ENCODE measurements at places on chromosomes 13 and 19.
A peak's percentile ranks its signal among the peaks of the same experiment; 100 is the strongest.

DNA sequence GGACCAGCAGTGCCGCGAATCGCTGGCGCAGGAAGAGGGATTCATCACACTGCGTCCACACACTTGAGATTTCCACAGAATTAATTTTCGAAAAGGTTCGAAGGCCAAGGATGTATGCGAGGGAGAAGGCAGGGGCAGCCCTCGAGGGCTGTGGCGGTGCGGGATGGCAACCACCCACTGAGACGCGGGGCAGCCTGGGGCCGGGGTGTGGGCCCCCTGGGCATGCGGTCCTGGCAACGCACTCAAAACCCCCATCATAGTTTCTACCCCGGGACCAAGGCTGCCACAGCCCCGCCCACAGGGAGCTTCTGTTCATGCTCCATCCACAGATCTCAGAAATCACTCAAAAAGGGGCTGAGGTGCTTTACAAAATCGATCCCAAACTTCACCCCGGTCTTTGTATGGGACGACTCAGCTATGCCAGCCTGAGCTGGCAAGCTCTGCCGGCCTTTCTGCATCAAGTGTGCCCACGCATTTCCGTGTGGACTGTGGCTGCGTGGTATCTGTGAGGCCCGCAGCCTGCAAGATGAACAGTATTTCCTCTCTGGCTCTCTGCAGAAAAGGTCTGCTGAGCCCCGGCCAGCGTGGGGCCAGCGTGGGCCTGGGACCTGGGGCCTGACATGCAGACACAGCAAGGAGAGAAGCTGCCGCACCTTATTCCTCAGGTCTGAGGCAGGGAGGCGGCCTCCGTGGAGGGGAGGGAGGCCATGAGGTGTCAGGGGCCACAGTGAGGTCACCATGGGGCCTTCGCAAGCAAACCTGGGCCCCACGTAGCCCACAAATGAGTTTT lies 19.2 kb downstream of the ZNF787 start:
- DNase-seq = no peak

DNA sequence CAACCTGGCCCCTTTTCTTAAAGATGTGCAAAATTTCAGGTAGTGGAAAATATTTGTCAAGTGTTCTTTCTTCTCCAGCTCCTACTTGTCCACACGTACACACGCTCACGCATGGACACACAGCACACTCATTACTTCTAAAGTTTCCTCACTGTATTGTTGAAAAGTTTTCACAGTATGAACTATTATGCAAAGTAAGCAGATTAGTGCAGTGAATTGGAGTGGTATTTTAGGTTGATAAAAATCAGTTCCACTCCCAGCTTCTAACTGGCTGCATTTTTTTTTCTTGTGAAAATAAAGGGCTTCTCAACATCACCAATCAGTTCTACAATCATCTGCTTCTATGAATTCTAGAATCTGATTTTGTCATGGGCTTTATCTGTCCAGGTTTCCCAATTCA lies 264.5 kb downstream of the DCT start:
- DNase-seq = no peak

- no peak for DNase-seq
Observed at GRCh38 chr13:107296804-107297203, 728.9 kb upstream of the ARGLU1 start.

DNA sequence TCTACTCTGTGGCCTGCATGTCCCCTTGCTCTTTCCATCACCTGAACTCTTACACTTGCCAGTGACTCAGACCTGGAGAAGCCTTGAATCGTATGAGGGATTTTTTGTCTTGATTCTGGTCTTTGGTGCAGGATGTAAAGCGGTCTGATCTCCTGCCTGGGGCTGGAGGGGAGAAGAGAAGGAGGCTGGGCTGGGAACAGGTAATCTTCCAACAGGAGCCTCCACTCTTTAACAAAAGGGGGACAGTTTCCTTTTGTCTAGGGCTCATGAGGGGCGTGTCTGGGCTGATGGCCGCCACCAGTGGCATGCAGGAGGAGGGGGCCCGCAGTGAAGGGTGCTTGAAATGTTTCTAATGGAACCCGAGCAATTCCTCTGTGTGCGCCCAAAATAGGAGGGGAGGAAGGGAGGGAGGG lies 24.7 kb downstream of the NFIX start:
- no peak for DNase-seq

DNA sequence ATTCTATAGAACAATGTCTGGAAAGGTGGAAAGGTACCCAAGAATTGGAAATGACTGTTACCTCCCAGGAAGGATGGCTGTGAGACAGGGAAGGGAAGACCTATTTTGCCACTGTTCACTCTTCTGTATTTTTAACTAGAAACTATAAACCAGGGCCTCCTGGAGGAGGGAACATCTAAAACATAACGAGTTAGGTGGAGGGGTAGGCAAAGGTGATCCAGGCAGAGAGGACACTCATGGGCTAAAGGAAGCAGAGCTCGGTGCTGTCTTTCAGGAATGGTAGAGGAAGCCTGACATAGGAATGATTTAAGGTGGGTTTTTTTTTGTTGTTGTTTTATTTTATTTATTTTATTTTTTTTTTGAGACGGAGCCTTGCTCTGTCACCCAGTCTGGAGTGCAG lies 5.8 kb downstream of the EIF3K start:
- DNase-seq = no peak

GRCh38 chr19:50290775-50291174 lies 38.4 kb downstream of the KCNC3 start:
- DNase-seq = no peak

DNA sequence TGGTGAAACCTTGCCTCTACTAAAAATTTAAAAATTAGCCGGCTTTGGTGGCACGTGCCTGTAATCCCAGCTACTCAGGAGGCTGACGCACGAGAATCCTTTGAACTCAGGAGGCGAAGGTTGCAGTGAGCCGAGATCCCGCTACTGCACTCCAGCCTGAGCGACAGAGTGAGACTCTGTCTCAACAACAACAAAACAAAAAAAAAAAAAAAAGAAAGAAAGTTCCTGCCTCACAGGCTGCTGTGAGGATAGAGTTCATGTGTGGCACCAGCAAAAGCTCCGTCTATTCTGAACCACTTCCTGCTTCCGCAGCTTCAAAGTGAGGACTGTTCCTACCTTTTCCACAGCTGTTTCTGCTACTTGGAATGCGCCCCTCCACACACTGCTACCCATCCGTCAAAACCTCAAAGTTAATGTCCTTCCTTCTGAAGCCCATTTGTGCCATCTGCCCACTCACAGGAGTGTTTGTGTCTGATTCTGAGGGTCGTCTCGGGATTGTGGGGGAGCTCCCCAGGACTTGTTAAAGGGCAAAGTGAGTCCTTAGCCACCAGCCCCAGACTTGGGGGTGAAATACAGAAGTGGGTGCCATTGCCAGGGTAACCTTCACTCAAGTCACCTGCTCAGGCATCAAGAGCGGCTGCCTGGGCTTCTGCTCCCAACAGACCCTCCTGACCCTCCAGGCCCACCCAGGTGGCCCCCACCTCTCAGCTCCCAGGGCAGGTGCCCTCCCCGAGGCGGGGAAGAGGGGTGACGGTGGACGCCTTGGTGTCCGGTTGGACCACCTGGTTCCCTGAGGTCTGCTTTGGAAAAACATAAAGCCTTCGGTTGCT lies 2.9 kb downstream of the MFSD12 start:
- peak; percentile 39 for DNase-seq

DNA sequence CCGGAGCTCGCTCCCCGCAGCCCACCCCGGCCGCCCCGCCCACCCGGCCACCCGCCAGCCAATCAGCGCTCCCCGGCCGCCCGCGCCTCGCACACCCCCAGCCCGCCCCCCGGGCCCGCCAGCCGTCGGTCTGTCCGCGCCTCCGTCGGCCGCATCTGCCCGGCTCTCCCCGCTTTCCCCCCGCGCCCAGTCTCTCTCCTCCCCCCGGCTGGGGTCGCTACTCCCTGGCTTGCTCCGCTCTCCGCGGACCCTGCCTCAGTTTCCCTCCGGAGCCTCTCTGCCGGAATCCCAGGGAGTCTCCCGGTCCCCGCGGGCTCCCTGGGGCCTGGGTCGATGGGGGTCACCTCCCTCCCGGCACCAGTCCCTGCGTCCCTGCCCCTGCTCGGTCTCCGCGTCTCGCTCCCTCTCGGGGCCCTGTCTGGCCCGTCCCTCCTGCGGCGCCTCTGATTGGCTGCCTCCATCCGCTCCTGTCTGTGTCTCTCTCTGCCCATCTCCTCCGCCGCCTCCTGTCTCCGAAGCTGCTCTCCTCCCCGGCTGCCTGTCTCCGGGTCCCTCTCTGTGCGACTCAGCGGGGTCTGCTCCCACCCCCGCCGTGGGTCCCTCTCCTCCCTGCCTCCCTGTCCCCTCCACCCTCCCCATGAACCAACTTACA lies 484 bp downstream of the IL11 start:
- peak; percentile 27 for DNase-seq

GRCh38 chr13:34265046-34265679 lies 447.2 kb downstream of the RFC3 start:
- DNase-seq = no peak

GRCh38 chr13:40619479-40619814 lies 47.0 kb downstream of the FOXO1 start:
- no peak for DNase-seq

DNA sequence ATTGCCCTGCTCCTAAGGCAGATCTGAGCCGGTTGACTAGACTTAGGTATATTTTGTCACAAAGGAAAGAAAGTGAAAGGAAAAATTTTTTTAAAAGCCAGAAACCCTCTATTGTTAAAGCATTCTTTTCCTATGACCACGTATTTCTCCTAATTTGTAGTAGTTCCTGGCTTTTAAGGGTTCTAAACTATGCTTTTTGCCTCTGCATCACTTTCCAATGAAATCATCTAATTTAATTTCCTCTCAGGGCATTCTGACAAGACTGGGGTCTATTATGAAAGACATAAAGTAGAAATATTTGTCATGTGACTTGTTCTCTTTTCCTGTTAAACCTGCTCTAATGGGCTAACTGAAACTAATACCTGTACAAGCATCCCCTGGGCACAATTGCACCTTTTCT lies 233.0 kb upstream of the PRR20A start:
- no peak for DNase-seq

DNA sequence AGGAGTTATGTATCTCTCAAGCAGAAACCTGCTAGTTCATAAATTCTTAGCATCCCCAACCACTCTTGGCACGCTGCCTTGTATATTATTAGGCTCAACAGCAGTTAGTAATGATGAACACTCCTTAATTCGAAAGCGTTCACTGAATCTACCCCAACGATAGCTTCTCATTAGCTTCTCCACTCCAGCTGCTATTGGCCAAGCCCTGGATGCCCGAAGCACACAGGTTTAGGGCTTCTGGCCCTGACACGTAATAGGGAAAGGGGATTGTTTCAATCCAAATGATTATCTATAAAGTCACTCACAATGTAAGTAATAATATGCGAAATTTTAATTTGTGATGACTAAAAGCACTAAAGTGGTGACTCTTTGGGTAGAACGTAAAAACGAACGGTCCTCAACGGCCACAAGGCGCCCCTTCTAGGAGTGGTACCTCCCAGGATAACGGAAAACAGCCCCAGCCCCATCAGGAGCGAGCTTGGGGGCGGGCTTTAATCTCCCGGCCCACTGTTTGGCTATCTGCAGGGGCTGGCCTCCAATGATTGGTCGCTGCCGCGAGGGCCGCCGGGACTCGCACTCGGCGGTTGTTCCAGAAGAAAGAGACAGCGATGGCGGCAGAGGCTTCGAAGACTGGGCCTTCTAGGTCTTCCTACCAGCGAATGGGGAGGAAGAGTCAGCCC lies at the start of gene RNF17:
Gene RNF17 (plus strand): TSS at position 574 of the 680 bp plus-strand sequence. CDS start 35 bp downstream, at position 609.
- DNase-seq = no peak

DNA sequence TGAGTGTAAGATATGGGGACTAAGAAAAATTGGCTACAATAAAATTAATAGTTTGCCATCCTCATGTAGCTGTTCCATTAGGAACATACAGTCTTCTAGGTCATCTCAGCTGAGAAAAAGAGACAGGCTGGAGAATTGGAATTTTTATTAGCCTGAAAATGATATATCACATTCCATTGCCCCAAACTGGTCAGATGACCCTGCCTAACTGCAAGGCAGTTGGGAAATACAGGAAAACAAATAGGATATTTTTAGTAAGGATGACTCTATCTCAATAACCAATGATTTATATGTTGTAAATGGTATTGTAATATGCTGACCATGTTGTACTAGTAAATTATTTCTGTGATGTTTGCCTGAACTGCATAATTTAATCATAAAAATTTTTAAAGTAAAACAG lies 673.8 kb downstream of the PCDH9 start:
- DNase-seq = no peak

GRCh38 chr13:33008946-33009722 lies 7.1 kb upstream of the KL start:
- no peak for DNase-seq

- DNase-seq = no peak
Observed at GRCh38 chr13:60756306-60756705, 359.3 kb downstream of the TDRD3 start.

GRCh38 chr13:57633141-57633949 lies 1.8 kb downstream of the PCDH17 start:
- no peak for DNase-seq

DNA sequence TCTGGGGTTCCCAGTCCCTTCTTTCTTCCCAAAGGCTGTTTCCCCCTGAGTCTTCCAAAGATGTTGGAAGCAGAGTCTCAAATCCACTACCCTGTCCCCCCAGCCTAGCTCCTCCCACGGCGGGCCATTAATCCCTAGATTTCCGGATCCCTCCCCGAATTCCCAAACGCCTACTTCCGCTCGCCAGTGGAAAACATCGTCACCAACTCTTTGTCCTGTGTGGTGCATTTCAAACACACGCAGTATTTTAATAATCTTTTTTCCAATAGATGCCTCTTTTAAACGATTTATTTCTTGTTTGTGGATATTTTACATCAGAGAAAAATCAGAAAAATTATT lies 610 bp downstream of the ZNF791 start:
- DNase-seq = no peak

DNA sequence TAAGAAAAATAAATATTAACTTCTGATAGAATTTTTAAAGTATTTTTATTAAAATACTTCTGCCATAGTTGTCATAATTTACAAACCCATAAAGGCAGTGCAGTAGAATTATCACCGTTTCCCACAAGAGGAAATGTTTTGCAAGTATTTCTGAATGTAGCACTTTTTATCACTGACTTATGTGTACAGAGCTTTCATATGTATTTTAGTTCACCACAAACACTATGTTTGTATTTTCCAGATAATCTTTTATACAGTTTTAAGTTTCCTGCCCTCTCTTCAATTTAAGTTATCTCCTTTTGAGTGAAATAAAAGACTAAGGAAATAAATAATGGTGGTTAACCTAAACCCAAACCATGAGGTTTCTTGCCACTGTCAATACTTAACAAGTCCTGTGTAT lies 24.2 kb downstream of the MIPEP start:
- DNase-seq = no peak

GRCh38 chr19:15210323-15210781 lies 9.6 kb upstream of the NOTCH3 start:
- no peak for DNase-seq

DNA sequence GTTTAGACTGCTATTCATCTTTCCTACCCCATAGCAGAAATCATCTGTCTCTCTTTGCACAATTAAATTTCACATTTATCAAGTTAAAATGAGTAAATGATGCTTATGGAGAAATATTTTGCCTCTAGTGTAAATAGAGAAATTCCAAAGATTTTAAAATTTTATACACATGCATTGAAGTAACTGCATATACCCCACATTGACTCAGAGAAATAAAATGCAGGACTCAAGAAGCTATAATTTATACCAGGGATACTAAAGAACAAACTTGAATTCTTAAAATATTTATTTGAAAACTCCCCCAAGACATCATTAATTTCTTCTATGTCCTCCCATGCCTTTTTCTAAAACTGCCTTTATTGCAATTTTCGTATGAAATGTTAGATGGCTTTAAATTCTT lies 165.8 kb downstream of the DIAPH3 start:
- no peak for DNase-seq

GRCh38 chr19:42376177-42376555 lies 13.9 kb downstream of the CNFN start:
- no peak for DNase-seq

- DNase-seq = no peak
Observed at GRCh38 chr19:4071610-4072009, 4.9 kb upstream of the ZBTB7A start.

- DNase-seq = no peak
Observed at GRCh38 chr19:6891761-6892385, 4.5 kb downstream of the ADGRE1 start.
